NCI-H524 (cell line): ENCODE measurements at places on chromosomes 7 and 10.

GRCh38 chr7:12557282-12557681 lies 13.2 kb upstream of the SCIN start:
- no peak for DNase-seq

DNA sequence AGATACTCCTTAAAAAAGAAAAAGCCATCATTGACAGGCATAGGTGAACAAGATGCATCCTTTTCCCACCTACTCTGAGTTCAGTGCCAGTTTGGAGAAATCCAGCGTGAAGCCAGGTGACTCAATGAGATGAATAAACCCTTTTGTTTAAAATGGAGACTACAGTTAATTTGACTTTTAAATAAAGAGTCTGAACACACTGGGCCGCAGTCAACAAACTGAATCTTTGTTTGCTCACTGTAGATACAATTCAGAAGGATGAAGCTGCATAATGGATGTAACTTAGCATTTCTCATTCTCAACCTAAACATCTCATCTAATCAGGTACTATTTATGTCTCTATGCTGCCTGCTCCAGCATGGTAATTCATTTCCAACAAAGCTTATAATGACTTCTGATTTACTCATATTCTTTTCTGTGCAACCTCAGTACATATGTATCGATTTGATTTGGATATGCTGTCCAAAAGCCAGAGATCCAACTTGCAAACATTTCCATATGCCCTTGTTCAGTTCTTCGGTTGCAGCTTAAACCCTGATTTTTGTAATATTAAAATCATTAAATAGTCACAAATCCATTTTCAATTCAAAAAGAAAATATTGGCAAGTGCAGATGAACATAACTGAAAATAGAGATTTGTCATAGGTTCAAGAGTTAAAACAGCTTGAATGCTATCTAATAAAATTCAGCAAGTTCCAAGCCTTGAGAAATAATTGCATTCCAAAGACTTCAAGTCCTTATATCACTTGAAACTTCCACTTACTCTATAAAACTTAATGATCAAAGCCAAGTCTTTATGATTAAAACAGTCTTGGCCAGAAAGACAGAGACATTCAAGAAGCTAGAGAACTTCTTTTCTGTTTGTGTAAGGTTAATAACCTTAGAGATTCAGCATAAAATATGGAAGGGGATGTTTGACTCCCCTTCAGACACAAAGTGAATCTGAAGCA lies 67.8 kb downstream of the CPVL start:
- DNase-seq: no peak

DNA sequence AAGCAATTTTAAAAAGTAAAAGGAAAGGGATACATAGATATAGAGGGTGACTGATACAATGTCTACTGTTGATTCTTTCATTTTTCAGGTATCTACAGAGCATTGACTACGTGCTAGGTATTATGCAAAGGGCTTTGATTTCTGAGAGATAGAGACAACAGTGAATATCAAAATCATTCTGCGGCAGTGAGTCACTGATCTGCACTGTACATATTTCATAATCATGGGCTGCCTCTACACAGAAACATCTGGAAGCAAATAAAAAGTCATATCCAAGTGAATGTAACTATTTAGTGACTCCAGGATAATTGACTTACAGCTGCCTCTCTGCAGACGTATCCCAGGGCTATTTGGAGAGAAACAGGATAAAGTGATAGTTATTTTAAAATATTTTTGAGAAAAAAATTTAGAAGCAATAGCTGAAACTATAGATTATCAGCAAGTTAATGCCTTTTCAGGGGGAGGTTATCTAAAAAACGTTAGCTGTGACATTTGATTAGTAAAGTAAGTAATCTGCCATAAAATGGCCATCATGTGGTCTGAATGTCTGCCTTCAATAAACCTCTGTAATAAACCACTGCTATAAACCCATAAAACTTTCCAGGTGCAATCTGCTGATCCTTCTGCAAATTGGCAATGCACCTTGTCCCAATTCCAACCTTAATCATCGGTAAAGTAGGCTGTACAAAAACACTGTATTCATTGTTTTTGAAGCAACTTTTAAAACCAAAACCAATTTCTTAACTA lies 43.7 kb downstream of the CPXM2 start:
- no peak for DNase-seq

DNA sequence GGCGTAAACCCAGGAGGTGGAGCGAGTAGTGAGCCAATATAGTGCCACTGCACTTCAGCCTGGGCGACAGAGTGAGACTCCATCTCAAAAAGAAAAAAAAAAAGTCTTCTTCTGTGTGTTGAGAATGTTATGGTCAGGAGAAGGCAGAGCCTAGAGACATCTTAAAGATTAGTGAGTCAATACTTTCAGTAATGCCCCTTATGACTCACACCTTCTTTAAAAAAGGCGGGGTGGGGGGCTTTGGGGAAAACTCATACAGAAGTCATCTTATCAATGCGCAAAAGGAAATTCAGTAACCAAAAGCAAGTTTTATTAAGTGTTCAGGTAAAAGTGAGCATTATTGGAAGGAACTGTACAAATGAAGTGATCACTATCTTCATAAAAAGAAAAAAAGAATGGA lies 1369.8 kb upstream of the LRRTM3 start:
- DNase-seq: no peak

- DNase-seq: no peak
Measured at GRCh38 chr7:100679129-100679926, 5.8 kb downstream of the GNB2 start.

DNA sequence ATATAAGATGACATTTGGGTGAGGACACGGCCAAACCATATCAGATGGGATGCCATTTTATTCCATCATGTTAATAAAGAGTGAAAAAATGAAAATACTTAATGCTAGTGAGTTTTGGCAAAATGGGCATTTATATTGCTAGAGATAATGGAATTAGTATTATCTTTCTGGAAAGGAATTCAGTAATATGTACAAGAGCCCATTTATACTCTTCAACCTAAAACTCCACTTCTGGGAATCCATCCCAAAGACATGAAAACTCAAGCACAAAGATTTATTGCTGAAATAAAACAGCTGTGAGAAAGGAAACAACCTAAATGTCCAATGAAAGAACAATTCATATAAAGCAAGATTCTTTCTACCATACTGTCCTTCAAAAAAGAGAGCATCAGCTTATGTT lies 96.0 kb upstream of the TMEM168 start:
- no peak for DNase-seq

DNA sequence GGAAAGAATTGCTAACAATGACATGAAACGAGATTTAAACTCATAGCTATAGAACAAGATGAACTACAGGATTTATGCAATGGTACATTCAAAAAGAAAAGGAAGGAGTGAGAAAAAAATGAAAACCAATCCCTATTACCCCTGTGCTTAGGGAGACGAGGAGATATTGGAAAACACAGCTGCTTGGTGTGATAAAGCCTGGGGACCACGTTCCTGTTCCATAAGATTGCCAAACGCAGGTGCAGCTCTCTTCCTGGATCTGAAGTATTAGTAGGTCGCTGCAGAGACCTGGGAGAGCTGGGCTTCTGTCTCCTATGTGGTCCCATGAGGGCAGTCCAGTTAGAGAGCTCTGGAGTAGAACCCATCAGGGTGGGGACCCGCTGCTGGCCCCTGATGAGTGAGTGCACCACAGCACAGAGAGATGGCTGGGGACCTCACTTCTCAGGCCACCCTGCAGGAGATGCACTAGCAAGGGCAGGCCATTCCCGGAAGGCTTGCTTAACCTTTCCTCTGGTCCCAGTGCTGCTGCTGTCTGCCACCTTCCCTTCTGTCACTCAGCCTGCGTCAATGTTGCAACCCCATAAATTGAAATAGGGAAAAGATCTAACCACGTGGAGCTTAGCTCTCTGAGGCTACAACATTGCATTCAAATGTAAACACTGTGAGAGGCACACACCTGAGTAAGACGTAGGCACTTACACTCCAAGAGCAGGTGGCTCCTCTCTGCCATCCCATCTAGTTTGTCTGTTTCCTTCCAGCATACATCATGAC lies 57.9 kb downstream of the MTPN start:
- no peak for DNase-seq

DNA sequence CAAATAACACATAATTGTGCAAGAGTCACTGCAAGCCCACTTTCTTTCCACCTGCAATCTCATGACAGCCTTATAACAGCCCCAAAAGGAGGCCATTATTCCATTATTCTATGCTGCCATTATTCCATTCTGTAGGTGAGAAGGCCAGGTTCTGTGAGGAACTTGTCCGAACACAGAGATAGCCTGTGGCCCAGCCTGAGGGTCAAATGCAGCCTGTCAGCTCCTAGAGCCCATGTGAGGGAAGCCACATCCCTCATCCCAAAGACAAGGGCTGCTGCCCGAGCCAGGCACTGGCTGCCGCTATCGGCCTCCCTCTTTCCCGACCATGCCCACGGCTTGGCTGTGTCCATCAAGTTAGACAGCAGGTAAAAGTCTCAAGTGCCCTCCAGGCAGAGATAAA lies 24.1 kb upstream of the C10orf71 start:
- DNase-seq: no peak

DNA sequence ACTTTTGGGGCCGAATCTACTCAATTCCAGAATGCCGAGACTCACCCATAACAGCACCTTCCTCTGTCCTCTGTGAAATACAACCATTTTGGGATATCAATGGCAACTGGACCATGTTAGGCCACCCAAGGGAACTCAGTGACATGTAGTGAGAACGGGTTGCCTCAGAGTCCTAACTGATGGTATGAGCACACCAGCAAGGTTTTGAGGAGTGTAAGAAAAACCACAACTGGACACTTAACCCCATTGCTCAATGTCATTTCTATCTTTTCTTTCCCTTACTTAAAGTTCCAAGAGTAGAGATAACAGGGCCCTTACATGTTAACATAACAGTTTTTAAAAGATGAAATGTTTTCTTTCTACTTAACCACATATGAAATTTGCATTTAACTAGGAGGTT lies 67.1 kb downstream of the TNS3 start:
- no peak for DNase-seq

GRCh38 chr7:81195033-81195432 lies 276.2 kb upstream of the SEMA3C start:
- DNase-seq: no peak

DNA sequence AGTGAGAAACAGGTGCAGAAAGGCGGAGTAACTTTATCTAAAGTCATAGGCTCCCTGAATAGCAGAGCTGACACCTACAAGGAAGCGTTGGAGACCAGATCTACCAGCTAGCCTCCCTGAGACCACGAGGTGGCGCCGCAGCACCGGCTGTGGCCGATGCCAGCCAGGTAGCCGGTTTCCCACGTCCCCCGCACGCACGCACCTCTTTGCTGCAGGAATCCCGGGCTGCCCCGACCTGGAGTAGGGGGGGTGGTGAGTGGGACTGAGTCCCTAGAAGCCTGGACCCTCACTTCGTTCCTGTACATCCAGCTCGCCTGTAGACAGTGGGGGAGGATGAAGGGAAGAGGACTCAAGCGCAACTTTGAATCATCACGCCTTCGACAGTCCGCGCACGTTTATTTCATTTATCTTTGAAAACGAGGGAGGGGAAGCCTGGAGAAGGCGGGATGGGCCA lies 3.7 kb downstream of the ELOVL3 start:
- no peak for DNase-seq

- no peak for DNase-seq
Measured at GRCh38 chr10:74977913-74978847, 133.3 kb upstream of the SAMD8 start.

- no peak for DNase-seq
Measured at GRCh38 chr10:63454631-63455030, 11.1 kb downstream of the JMJD1C start.

GRCh38 chr10:5873515-5873995 lies 16.1 kb downstream of the ANKRD16 start:
- peak; percentile 25 for DNase-seq

DNA sequence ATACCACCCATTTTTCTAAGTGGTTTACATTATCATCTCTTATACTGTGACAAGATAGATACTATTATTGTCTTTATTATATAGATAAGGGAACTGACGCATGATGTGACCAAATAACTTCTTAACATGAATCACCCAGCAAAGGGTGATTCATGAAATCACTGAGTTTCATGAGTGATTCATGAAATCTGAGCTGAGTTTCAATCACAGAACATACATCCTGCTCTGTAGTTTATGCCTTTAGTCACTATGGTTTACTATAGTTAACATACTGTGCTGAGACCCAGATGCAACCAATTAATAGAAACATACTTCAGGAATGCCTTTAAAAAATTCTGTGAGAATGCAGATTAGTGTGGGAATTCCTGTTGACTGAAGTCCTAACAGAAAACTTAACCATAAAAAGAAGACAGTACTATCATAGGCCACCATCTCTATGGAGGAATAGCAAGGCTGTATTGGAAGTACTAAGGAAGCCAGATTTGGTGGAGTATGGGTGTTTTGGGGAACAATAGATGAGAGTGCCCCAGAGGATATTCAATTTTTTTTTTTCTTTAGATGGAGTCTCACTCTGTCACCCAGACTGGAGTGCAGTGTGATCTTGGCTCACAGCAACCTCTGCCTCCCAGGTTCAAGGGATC lies 43.1 kb upstream of the SEMA3A start:
- no peak for DNase-seq

DNA sequence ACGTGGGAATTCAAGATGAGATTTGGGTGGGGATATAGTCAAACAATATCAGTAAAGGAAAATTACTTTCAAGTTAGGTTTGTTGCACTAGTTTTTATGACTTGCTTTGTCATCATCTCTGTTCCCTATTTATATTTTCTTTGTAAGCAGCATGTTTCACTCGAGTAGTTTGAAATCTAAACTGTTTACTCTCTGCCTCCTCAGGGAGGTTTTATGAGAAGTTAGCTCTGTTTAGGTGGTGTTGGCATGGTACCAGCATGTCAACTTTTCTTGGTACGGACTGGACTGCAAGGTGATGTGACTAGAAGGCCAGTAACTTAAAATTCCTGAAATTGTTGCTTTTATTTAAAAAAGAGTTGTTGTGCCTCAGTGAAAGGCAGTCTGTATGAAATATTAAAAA lies 59.2 kb upstream of the MTPN start:
- DNase-seq: no peak

GRCh38 chr10:6128591-6129251 lies 39.9 kb downstream of the RBM17 start:
- DNase-seq: peak; percentile 74

- no peak for DNase-seq
Measured at GRCh38 chr7:40808378-40808942, 673.7 kb downstream of the SUGCT start.

- no peak for DNase-seq
Measured at GRCh38 chr7:11591055-11591633, 240.9 kb downstream of the THSD7A start.

DNA sequence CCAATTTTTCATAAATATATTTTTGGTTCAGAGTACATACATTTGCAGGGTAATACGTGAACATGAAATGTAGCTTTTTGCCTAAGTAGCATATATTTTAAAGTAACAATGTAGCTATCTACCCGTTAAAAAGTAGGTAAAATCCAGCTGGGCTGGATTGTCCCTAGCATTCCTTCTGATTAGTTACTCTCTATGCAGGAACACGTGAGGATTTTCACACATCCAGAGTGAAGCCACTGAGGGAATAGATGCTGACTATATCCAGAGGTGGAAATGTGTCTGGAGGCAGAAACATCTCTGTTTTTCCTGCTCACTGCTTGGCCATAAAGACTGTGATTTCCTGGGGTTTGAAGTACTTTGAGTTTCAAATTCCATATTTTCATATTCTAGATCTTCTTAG lies 338.9 kb upstream of the KIAA1217 start:
- no peak for DNase-seq

GRCh38 chr7:95660023-95660434 lies 63.7 kb upstream of the PDK4 start:
- no peak for DNase-seq

GRCh38 chr10:72709041-72709440 lies 17.1 kb downstream of the MCU start:
- no peak for DNase-seq
